Fibroblast of pulmonary artery (primary cell): ENCODE measurements at places on chromosomes 2 and 18.
A peak's percentile ranks its signal among the peaks of the same experiment; 100 is the strongest.

DNA sequence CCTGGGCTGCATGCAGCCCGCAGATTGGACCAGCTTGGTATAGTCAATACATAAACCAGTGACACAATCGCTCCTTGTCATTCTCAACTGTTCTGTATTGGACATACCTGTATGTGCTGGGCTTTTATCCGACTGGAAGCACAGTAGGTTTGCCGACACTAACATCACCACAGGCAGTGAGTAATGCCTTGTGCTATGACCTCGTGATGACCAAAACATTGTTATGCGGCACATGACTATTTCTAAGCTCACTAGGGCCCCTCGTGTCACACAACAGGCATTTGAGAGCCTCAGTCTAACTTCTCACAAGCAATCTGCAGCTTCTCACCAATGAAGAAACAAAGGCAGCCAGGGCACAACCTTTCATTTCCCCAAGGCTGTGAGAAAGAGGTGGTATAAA lies 320.8 kb downstream of the AFF3 start:
- peak; percentile 51 for DNase-seq

DNA sequence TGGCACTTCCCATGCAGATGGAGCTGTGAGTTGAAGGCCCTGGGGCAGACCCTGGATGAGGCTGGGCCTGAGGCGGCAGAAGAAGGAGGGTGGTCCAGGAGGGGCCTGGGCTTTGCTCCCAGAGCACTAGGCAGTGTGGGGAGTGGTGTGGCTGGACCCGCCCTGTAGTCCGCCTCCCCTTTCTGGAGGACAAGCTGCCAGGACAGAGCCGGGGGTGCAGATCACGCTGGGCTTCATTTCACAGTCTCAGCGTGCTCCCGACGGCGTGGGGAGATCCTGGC lies 49.8 kb downstream of the PTGR3 start:
- DNase-seq, result no peak

GRCh38 chr2:174873471-174873870 lies 109.2 kb upstream of the CHRNA1 start:
- peak; percentile 71 for DNase-seq

DNA sequence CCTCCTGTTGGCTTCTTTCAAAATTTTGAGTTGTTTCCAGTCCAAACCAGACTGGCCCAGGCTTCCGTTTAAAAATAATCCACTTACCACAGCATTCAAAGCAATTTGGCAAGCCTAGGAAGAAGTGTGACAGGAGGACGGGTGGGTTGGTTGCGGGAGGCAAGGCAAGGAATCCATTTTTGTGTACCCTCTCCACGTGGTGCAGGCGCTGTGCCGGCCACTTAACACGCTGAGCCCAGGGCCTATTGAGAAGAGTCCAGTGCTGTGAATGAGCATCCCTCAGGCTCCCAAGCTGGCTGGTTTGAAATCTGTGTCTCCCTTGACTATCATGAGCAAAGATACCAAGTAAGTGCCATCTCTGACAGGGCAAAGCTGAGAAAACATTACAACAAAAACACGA lies 160.9 kb downstream of the NCKAP5 start:
- no peak for DNase-seq

DNA sequence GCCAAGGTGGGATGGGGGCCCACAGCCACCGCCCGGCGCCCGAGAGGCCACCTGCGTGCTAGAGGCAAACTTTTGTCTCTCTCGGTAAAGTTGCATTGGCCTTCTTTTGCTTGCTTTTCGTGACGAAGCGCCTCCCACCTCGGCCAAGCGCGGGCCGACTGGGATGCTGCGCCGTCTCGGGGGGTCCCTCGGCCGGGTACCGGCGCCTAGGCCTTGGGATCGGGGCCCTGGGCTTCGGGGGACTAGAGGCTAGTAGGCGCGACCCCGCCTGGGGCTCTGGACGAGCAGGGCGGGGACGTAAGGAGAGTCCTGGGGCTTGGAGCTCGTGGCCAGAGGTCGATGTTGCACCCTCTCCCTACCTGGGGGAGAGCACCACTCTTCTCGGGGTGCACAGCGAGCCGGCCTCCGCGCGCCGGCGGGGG lies 545 bp downstream of the GLI2 start:
- DNase-seq, result no peak

GRCh38 chr2:1609485-1610095 lies 134.7 kb downstream of the PXDN start:
- DNase-seq, result no peak

- peak; percentile 71 for DNase-seq
Measured at GRCh38 chr2:109636317-109636716, 22.2 kb downstream of the SOWAHC start.

DNA sequence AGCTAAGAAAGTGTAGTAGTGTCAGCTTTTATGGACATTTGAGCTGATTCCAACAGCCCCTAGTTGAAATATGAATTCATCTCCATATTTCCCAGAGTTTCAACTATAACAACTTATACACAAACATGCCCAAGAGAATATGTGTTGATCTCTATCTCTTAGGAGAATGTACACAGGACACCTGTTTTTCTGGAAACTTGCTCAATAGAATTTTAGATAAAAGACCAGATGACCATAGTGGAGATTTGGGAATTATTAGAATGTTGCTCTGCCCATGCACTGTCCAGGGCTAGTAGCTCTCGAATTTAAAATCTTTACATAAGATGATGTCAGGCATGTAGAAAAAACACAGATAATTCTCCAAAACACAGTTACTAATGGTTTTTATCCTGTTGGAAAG lies 162.3 kb upstream of the VRK2 start:
- DNase-seq, result no peak

GRCh38 chr18:63775166-63775730 lies at the start of gene SERPINB7:
Gene SERPINB7 (plus strand): TSS chr18:63775418. CDS start chr18:63782373, 6,955 bp downstream.
- peak; percentile 33 for DNase-seq

GRCh38 chr2:98009887-98010760 lies 14.4 kb upstream of the TMEM131 start:
- DNase-seq, result peak; percentile 28
